ENCODE measurements at places on chromosomes 12 and 14.

GRCh38 chr14:102930138-102930752, 7.8 kb downstream of the AMN start:
- DNase-seq: no peak

DNA sequence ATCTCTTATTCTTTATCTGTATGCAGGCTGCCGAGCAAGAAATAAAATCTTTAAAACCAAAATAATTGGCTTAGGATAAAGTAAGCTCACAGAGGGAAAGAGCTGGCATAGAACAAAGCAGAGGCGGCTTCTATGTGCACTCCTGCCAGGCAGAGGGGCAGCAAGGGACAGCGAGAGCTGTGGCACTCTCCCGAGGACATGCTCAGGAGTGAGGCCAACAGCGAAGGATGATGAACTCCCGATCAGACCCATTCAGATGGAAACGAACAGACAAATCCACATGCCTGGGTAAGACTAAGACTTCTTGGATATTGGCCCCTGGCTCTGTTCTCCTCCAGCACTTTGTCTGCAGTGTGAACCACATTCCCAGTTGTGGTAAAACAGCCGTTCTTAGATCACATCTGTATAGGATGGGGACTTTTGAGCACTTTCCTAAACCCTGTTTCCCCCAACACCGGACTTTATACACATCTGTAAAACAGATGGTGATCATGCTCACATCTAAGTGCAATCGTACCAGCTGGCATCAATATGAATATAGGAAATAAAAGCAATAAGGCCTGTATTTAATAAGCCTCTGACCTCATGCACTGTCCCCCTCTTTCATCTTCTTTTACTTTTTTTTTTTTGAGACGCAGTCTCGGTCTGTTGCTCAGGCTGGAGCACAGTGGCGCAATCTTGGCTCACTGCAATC, 134.1 kb downstream of the PPM1H start:
- no peak for DNase-seq

DNA sequence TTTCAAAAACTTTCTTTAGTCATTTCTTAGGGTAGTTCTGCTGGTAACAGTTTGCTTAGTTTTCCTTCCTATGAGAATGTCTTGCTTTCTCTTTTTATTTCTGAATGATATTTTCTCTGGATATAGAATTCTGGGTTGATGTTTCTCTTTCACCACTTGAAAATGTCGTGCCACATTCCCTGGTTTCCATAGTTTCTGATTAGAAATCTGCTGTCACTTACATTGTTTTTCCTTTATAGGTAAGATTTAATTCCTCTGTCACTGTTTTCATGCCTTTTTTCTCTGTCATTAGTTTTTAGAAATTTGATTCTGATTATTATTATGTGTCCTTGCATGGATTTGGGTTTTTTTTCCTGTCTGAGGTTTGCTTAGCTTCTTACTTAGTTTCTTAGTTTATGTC, 77.3 kb upstream of the PCNX4 start:
- DNase-seq: no peak

- peak; percentile 92 for DNase-seq
These were observed 37.9 kb upstream of the PLEKHG6 start for GRCh38 chr12:6272300-6273204.

GRCh38 chr12:39173726-39174125, 268.3 kb upstream of the CPNE8 start:
- no peak for DNase-seq

GRCh38 chr12:75699728-75700496, 188.5 kb upstream of the KRR1 start:
- DNase-seq: no peak

DNA sequence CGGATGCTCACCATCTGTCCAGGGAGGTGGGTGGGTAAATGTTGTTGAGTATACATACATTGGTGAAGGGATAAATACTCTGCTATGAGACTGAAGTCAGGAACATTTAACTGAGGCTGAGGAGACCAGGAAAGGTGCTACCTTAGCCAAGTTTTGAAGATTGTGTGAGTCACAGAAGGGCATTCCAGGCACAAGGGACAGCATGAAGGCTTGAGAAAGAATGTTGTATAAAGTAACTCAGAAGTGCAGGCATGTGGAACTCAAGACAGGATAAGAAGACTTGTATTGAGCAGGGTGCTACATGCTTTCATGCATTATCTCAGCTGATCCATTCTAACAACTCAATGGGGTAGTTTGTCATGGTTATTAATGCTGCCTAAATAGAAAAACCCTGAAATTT, 112.7 kb downstream of the IPO8 start:
- DNase-seq: no peak

DNA sequence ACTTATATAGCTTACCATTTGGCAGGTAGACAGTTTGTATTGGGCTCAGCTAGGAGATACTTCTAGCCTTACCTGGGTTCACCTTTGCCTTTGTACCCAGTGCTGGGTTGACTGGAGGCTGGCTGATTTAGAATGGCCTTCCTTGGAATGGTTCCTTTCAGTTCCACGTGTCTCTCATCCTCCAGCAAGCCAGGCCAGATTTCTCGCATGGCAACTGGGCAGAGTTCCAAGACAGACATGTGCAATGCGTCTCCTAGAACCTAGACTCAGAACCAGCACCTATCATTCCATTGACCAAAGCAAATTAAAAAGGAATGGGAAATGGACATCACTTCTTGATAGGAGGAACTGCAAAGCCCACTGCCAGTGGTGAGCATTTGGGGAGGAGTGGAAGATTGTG, 79.1 kb upstream of the BDKRB2 start:
- DNase-seq: no peak

DNA sequence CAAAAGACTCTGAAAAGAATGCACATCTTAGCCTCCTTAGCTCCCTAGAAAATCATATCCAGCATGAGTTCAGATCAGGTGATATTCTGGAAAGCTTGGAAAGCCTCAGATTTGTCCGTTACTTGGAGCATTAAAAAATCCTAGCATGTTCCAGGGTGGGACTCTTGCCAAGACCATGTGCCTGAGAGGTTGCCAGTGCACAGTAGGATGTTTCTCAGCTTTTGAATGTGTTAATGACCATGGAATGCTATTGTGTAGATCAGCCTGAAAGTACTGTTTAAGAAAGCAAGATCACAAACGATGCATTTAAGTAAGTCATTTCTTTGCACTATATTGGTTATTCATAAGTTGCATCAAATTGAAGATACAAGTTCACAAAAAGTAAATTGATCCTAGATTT, 230.5 kb downstream of the ETNK1 start:
- DNase-seq: no peak

DNA sequence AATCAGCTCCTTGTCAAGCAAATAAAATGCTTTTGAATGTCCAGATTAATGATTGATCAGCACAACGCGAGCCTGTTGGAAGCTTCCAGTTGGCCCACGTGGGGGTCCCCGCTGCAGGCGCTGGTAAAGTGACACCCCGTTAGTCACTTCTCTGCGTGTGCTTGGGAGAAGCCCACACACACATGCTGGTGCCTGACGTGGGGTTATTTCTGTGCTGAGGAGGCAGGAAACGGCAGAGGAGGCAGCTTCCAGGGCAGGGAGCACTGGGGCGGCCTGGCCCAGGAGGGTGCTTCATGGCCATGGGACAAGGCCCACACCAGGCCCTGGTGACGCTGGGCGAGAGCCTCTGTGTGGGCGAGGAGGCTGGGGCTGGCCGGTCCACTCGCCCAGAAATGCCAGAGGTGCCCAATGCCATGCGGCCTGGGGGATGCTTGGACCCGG, 101.5 kb downstream of the KIF26A start:
- peak; percentile 35 for DNase-seq

- no peak for DNase-seq
These were observed 22.9 kb upstream of the VPS37B start for GRCh38 chr12:122918827-122919226.

GRCh38 chr12:66620026-66620425, 58.9 kb downstream of the GRIP1 start:
- DNase-seq: no peak

DNA sequence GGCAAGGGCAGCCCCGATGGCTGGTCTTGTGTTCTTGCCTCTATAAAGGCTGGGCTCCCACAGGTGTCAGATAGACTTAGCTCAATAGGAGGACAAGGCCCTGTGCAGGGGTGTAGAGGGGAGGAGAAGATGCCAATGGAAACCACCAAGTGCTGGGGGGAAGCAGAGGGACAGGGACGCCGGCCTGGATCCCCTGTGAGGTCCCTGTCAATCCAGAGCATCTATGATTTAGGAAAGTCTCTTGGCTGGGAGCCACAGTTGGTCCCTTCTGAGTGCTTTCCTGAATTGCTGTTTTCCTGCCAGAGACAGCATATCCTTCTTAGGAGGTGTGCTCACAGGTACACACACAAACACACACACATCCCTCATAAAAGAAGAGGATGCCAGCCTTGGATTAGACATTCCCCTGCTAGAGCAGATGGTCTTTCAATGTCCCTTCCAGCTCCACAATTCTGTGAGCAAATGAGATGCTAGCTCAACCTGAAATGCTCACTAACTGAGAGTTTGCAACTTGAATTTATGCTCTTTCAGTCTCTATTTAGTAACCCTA, 62.7 kb downstream of the TTC7B start:
- DNase-seq: no peak

GRCh38 chr14:99759546-99759925, 33.7 kb upstream of the EML1 start:
- peak; percentile 51 for DNase-seq

DNA sequence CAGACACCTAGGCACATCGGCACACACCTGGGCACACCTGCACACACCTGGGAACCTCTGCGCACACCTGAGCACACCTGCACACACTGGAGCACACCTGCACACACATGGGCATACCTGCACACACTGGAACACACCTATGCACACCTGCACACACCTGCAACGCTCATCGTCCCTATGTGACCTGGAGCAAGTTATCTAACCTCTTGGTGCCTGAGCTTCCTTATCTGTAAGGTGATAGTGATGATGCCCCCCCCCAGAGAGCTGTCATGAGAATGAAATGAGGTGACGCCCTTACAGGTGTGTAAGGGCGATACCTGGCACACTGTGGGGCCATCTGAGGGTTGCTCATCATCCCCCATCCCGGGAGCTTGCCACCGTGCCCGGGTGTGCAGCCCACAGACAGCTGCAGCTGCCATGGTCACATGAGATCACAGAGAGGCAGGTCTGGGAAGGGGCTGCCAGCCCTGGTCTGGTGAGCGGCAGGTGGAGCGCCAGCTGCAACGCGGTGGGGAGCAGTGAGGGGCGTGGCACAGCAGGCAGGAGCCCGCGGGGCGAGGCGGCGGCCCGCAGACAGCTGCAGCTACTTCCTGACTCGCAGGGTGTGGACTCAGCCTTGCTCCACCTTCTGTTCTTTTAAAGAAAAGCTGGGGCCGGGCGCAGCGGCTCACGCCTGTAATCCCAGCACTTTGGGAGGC, 59.9 kb upstream of the FBRSL1 start:
- DNase-seq: no peak

GRCh38 chr14:63726499-63726898, 1.4 kb downstream of the SGPP1 start:
- no peak for DNase-seq
